Erythroblast (primary cell): ENCODE measurements at places on chromosomes 5 and 9.

GRCh38 chr5:44603496-44604272 lies 205.1 kb upstream of the MRPS30 start:
- DNase-seq: peak; percentile 17

- DNase-seq: no peak
These were observed 107.3 kb downstream of the CD180 start for GRCh38 chr5:67089200-67089725.

GRCh38 chr9:124699575-124699974 lies 71.5 kb downstream of the NR6A1 start:
- DNase-seq: no peak

GRCh38 chr9:34519321-34520020 lies 3.3 kb downstream of the ENHO start:
- DNase-seq: no peak

- no peak for DNase-seq
These were observed 8.2 kb downstream of the AP3B1 start for GRCh38 chr5:78286290-78286689.

DNA sequence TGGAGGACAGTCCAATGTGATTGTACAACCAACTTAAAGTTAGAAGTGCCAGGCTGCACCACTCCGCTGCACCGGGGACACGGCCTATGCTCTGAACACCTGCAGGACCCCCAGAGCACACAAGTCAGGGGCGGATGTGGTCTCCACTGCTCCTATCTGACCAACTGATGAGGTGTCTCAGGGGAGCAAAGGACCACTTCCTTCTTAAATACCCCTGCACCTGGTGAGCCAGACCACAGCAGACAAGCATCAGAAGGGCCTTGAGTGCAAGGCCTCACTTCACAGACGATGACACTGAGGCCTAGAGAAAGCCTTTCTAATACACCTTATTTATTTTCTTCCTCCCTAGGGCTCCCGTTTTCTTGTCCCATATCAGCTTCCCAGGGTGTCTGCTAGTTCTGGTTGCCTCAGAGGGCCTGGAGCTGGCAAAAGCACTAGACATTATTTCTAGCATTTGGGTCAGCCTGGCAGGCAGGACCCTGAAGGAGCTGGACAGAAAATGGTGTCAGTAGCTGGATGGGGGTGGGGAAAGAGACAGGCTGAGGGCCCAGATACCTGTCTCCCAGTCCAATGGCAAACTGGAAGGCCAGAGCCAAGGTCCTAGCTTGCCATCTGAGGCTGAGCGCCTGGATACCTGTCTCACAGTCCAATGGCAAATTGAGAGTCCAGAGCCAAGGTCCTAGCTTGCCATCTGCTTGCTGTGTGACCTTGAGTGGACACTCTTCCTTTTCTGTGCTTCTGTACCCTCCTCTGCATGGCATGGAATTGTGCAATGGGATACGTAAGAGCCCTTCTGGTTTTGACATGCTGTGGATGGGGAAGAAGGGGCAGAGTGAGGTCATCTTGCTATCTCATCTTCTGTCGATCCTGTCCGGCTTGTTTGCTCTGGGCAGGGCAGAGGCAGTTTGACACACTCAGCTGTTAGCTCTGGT lies 9.0 kb downstream of the CCDC69 start:
- DNase-seq: peak; percentile 65

DNA sequence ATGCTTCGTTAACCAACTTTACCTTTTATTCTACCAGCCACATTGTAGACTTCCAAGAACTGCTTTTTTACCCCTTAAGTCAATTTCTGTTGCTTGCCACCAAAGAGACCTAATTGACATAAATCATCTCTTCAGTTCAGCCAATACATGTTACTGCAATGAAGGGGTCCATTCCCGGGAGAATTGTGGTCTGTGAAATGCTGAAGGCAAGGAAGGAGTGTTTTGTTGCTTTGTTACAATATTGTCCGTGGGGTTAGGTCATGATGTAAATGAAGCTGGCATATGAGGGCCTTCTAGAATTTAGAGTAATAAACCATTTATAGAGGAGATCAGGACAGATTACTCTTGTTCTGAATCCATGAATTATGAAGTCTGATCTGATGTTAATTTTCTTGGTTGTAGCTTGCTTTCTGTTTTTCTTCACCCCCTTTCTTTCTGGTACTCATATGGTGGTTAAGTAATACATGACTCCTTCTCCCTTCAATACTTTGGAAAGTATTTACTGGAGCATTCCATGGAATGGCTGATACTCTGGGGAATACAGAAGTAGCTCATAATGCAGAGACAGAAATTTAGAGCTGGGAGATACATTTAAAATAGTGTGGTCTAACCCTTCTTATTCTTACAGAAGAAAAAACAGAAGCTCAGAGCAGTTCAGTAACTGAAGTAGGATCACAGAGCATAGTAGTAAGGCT lies 297.0 kb upstream of the CLINT1 start:
- no peak for DNase-seq

DNA sequence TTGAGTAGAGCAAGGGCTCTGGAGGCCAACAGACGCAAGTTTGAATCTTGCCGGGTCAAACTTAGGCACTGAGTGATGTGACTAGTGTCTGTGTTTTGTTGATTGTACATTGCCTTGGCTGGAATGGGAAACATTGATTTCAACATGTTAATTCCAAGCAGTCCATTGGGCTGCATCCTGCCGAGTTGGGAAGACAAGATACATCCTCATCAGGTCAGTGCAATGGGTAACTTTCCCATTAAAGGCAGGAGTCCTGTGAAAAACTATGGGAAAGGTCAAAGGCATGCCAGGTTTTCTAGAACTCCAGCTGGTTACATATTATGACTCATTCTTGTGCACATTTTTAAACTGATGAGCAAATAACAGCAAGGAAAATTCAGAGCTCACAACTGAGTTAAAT lies 126.5 kb upstream of the ABCA1 start:
- no peak for DNase-seq

DNA sequence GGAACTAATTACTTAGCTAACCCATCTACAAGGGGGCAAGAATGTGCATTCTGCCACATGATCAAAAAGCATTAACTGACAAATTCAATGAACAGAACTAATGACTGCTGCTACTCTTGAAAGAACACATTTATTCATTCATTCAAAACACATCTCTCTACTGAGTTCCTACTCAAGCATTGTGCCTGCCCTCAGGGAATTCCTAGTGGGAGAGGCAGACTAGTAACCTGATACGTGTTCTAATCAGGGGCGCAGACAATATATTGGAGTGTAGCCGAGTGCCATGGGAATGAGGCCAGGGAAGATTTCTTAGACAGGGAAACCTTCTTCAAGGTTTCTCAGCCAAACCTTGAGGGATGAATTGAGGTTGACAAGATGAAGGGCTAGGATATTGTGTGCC lies 56.7 kb upstream of the PAPPA start:
- DNase-seq: no peak

GRCh38 chr9:132651259-132651658 lies 18.5 kb downstream of the DDX31 start:
- peak; percentile 6 for DNase-seq

DNA sequence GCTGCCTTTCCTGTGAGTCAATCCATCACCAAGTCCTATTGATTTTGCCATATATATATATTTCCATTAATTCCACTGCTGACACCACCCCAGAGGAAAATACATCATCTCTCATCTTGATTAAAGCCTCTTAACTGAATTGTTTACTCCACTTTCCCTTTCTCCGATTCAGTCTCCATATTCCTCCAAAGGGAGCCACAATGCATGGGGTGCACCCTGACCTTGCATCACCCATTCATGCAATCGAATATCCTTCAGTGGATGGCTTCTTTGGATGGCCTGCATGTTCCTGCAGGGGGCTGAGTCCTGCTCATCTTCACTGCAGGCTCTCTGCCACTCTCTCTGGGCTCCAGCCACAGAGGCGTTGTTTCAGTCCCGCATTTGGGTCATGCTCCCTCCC lies 231.0 kb downstream of the SNX18 start:
- DNase-seq: no peak

DNA sequence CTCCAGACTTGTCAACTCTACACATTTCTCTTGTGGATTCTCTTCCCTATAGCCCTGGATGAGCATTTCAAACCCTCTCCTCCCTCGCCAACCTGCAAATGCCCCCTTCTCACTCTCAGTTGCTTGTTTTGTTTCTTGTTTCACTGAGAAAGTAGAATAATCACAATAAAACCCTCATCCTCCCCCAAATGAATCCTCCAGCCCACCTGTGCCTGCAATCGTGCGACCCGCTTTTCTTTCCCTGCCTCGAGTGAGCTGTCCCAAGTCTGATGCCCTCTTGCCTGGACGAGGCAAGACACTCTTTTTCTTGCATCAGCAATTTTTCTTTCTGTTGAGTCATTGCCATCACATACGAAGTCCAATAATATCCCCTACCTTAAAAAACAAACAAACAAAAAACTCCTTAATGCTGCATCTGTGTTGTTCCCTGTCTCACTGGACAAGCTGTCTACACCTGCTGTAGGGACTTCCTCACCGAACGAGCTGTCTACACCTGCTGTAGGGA lies 3.7 kb upstream of the CACNA1B start:
- peak; percentile 33 for DNase-seq

- DNase-seq: no peak
These were observed 109.2 kb downstream of the MTRR start for GRCh38 chr5:7978114-7978513.

DNA sequence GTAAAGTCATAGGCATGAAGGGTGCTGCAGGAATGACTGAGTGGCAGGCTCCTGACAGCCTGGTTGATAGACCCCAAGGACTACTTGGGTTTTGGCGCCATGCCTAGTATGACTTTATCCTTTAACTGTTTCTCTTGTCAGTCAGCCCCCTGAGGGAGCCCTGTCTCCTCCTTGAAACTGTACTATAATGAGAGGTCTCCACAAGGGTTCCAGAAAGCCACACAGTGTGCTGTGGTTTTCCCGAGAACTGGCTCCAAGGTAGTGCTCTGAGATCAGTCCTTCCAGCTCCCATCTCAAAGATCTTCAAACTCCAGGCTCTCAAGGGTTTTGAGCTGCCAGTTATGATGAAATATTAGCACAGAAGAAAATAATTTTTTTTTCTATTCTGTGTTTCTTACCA lies 26.7 kb upstream of the TNC start:
- DNase-seq: no peak

GRCh38 chr5:10704949-10705621 lies 55.9 kb downstream of the DAP start:
- DNase-seq: peak; percentile 28

- DNase-seq: no peak
These were observed 20.1 kb downstream of the CDK20 start for GRCh38 chr9:87954230-87954629.

DNA sequence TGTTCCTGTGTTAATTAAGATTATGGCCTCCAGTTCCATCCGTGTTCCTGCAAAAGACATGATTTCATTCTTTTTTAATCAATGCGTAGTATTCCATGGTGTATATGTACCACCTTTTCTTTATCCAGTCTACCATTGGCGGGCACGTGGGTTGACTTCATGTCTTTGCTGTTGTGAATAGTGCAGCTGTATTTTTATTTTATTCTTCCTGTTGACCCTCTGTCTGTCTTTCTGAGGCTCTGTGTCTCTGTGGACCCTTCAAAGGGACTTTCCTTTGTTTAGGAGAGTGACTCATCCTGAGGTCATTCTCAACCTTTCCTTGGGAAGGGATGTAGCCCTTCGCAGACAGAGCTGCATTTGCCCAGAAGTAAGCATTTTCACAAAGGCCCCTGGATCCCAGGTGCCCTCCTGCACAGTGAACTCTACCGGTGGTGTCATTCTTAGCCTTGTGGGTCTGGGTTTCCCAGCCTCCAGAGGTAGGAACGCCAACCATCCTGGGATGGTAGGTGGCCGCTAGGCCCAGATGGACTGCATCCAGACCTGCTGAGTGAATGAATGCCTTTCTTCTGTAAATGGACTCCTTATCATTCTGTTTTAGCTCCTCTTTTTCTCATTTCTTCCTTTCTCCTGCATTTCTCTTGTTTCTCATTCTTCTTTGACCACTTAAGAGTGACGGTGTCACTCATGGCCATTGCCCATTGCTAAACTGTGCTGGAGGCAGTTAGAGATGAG lies 22.4 kb downstream of the TRIO start:
- DNase-seq: no peak

GRCh38 chr9:27801545-27801944 lies 228.3 kb upstream of the C9orf72 start:
- no peak for DNase-seq

GRCh38 chr9:80679916-80680315 lies 1009.4 kb downstream of the TLE1 start:
- no peak for DNase-seq

- no peak for DNase-seq
These were observed 2.5 kb upstream of the HSPB3 start for GRCh38 chr5:54453046-54453445.

GRCh38 chr5:84249918-84250630 lies 134.6 kb downstream of the EDIL3 start:
- DNase-seq: no peak

- no peak for DNase-seq
These were observed 123.7 kb upstream of the ANKH start for GRCh38 chr5:14995229-14995628.

GRCh38 chr5:155116456-155117251 lies 103.1 kb downstream of the KIF4B start:
- no peak for DNase-seq

- DNase-seq: no peak
These were observed 91.2 kb downstream of the RAB3C start for GRCh38 chr5:58674070-58674469.

DNA sequence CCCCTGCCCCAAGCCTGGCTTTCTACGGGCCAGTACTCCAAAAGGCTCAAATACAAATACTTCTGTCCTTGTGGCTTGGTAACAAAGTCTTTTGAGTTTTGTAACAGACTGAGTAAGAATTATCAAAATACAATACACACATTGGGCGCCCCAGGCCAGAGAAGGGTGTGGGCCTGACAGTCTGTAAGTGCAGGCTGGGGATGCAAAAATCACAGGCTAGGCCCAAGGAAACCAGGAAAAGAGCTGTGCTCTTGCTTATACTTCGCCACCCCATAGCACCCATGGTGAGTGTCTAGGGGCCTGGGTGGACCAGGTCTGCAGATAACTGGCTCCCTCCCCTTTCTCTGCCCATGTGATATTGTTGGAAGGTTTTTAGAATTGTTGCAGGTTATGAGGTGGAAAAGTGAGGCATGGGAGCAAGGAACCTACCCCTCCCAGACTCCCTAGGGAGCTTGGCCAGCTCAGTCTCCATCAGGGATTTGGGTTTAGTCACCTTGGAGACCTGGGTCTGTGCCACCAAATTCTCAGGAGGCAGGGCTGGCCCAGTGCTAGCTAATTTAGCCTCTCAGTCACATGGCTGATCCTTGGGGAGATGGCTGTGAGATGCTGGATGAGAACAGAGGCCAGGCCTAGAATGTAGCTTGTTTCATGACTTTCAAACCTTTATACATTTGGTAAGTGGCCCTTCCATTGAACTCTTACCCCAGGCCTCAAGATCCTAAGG lies 72.9 kb downstream of the TARS1 start:
- no peak for DNase-seq

GRCh38 chr5:74454263-74455030 lies 186.1 kb downstream of the ENC1 start:
- DNase-seq: no peak

GRCh38 chr9:118829334-118829733 lies 539.9 kb downstream of the BRINP1 start:
- no peak for DNase-seq

DNA sequence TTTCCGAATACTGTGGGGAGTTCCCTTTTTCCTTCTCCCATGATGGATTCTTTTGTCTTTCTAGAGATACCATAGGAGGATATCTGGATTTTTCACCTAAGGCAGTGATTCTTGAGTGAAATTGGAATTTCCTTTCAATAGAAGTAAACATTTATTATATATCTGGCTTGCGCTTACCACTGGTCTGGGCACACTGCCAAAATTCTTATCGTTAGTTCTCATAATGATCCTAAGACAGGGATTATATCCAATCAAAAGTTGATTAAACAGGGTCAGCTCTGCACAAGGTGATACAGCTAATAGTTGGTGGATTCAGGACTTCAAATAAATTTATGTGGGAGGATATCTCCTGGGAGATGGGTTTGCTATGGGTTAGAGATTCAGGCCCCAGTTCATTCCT lies 9.6 kb downstream of the TLE4 start:
- DNase-seq: peak; percentile 66
